ENCODE measurements at places on chromosomes 7 and 10.

DNA sequence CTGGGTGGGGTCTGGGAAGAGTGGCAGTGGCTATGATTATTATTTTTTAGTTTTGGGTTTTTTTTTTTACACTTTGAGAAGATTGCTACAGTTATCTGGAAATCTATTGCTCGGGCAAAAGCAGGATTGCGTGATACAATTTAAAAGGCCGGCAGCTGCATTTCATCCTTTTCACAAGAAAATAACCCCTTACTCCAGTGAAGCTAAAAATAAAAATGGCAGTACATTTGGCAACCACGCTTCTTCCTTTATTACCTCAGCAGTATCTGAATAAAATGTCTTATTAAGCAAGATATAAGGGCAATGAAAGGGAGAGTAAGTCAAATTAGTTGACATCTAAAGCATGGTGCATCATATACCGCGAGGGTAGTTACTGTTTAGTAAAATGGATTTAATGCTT lies 496.8 kb downstream of the LRMDA start:
- DNase-seq, result no peak

GRCh38 chr7:50720295-50720694 lies 62.4 kb downstream of the GRB10 start:
- DNase-seq, result no peak

DNA sequence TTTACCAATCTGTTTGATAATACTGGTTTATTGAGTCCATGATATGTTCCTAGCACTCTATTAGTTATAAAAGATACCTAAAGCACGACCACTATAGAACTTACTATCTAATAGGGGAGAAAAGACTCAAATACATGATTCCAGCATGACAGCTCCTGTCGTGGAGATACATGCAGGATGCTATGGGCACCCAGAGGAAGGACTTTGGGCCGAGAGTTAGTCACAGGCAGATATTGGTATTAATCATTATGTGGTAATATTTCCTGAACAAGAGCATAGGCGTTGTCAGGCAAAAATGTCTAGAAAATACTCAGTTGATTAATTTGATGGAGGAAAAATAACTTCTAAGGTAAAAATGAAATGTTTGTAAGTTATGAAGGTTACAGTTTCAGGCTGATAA lies 31.8 kb downstream of the CNNM2 start:
- DNase-seq, result no peak

DNA sequence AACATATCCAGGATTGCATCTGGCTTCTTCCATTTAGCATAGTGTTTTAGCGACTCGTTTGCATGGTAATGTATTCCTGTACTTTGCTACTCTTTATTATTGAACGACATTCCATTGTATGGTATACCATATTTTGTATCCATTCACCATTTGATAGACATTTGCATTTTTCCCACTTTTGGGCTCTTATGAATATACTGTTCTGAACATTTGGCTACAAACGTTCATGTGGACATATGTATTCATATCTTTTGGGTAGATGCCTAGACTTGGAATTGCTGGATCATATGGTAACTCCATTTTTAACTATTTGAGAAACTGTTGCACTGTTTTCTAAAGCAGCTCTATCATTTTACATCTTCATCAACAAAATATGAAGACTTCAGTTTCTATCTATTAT lies 383.7 kb upstream of the AKR1E2 start:
- no peak for DNase-seq

- DNase-seq, result no peak
Observed at GRCh38 chr10:3428826-3429225, 256.2 kb upstream of the PITRM1 start.

- DNase-seq, result no peak
Observed at GRCh38 chr7:98483276-98483963, 82.5 kb upstream of the BAIAP2L1 start.

DNA sequence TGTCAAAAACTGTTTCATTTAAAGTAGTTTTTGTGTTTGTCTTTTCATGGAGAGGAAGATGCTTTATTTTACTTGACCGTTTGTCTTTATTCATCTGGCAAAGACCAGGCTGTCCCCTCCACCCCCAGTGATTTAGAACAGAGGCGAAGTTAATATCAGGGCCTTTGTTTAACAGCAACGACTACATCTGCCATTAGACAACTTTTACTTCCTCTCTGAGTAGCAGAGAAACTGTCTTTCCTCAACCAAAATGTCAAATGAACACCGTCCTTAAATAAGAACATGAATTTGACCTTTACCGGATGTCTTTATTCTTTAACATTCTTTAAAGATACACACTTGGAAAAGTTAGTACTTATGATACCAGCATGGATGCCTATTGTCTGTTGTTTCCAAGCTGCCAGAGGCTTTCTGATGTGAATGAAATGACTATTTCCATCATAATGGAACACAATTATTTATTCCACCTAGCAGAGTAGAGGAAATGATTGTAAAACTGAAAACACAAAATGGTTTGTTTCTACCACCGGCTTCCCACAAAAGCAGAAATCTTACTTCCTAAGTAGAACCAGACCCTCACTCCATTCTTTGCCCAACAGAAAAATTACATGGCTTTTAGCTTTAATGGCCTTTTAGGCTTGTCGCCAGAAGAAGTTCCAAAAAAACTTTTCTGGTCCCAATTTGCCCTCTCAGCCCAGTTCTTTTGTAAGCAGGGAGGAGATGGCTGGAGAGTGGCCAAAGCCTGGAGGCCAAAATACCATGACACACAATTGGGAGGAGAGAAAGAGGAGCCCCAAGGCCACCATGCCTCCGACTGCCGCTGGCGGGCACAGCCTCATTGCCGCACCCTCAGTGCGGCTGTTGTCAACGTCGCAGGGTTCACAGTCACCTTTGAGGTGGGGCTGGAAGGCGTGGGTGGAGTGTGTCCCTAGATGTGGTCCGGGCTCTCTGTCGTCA lies 168.5 kb downstream of the TEX36 start:
- no peak for DNase-seq

DNA sequence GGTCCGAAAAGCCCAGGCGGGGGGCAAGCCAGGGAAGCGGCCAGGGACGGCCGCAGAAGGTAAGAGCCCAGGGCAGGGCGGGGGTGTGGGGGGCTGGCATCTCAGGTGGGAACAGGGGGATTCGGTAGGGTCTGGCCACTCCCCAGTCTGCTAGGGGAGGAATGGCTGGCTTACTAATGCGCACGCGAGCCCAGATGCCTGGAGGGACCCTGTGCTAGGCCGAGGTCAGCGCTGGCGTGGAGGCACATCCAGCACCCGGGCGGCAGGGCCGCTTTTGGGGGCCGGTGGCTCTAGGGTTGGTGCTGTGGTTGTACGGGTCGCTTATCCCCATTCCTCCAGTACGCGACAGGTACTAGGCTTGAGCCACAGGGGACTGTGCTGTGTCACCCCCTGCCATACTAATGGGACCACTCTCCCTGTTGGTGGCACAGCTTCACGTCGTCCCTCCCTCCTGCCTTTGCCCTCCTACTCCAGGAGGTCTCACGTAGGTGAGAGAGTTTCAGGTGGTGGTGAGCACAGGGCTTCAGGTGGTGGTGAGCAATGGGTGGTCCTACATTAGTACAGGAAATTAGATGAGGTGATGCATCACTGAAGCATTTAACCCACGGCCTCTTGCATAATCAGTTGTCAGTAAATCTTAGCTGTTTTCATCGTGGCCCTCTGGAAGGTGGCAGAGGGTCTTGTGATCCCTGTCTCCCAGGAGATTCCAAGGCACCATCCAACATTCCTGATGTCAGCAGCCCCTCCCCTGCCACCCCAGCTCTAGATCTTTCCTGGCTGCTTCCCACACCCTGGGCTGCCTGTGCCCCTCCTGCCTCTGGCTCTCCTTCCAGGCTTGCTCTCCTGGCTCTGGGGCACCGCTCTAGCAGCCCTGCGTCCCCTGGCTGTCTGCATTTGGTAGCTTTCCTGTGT lies 971 bp downstream of the AEBP1 start:
- DNase-seq, result no peak

GRCh38 chr10:113103131-113103840 lies 153.2 kb downstream of the TCF7L2 start:
- no peak for DNase-seq

DNA sequence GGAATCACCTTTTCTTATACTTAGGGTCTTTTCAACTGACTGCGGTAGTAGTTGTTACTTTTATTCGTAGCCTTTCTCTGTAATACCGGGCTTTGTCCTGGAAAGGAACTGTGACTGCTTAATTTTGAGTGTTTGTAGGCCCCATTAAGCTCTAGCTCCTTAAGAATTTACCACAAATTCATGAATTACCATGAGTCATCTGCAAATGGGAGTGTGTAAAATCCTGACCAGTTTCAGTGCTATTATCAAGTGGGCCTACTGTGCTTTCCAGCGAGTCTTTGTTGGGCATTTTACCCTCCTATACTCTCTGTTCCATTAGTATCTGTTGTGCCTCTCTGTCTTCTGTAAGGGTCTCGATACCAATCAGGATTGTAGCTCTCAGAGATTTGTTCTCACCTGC lies 49.7 kb downstream of the ZMYND11 start:
- no peak for DNase-seq

GRCh38 chr7:91356915-91357314 lies 92.7 kb downstream of the FZD1 start:
- no peak for DNase-seq

DNA sequence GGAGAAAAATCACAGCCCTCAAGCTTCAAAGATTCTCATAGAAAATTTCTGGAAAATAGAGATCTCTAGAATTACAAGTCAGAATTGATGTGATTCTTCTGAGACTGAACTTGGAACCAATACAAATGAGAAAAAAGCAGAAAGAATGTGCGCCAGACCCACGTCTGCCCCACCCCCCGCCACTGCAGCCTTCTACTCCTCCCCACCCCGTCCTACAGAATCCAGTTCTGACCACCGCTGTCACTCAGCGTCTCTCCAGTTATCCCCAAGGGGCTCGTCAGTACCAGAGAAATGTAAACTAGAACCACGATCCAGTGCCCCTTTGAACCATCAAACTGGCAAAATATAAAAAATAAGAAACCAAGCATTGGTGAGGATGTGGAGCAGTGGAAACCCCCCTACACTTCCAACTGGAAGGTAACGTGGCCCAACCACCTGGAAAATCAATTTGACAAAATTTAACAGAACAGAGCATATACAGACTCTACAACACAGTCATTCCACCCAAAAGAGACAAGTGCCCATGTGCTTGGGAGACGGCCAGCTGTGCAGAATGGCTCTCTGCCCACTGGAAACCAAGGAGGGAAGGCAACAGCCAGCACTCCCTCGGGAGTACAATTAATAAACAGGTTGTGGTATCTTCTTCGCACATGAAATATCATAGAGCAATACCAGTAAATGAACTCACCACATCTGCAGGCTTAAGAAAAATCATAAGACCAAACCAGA lies 397.9 kb downstream of the TNS3 start:
- no peak for DNase-seq

DNA sequence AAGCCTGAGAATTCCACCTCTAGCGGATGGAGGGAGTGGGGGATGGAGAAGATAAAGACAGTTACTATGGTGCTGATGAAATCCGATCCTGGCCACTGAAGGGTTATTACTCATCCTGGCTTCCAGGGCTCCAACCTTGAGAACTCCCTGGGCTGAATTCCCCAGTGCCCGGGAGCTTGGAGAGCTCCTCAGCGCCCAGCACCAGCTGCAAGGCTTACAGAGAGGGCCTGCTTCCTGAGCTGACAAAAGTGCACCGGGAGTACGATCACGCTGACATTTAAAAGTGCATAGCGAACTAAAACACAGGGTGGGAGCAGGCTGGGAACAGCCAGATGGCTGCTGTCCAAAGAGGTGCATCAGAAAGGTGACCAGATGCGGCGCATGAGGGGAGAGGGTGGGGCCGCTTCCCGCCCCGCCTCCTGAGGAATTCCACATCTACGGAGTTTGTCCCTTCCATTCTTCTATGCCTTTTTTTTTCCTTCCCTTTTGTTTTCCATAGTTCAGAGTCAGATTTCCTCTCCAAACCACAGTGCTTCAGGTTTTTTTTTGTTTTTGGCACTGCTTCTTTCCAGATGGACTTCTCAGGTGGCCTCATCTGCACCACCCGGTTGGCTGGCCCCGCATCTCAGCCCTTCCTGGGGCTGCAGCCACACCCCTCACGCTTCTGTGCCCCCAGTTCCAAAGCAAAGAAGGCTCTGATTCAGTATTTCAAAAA lies 62.4 kb upstream of the MKRN1 start:
- peak; percentile 85 for DNase-seq

Measured in NCI-H2029 (cell line).